ENCODE measurements at places on chromosomes 13 and 19.
A peak's percentile ranks its signal among the peaks of the same experiment; 100 is the strongest.

DNA sequence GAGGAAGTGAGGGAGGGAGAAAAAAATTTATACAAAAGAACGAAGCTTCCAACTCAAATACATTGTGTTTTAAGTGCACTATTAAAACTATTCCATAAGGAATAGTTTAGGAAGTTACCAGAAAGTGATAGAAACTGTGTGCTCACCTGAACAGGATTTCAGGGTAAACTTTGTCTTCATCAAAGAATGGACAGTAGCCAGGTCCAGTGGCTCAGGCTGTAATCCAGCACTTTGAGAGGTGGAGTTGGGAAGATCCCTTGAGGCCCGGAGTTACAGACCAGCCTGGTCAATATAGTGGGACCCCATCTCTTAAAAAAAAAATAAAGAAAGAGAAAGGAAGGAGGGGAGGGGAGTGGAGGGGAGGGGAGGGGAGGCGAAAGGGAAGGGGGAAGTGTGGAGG, 13.0 kb upstream of the CDADC1 start:
- no peaks in the 10 kb centered on the region for H3K4me1 ChIP-seq
- no peaks in the 10 kb centered on the region for H3K27me3 ChIP-seq

DNA sequence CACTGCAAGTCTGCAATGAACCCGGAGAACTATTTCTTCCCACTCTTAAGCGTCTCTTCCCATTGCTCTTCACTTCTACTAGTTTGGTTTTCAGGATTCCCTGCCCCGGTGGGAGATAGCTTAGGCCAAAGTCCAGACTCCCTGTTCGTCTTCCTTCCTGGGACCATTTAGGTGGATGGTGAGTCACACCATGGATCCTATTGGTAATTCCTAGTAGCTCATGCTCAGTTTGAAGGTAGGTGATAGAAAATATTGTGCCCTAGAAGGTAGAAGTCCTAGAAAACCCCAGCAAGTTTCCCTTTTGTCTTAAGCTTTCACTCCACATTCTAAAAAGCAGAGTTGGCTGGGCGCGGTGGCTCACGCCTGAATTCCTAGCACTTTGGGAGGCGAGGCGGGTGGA, 13.8 kb downstream of the CHAF1A start:
- DNase-seq: no peak
- H3K4me3 ChIP-seq: no peak overlapping the region
- no peaks in the 10 kb centered on the region for H3K27me3 ChIP-seq
- no peak overlapping the region for H3K27ac ChIP-seq

DNA sequence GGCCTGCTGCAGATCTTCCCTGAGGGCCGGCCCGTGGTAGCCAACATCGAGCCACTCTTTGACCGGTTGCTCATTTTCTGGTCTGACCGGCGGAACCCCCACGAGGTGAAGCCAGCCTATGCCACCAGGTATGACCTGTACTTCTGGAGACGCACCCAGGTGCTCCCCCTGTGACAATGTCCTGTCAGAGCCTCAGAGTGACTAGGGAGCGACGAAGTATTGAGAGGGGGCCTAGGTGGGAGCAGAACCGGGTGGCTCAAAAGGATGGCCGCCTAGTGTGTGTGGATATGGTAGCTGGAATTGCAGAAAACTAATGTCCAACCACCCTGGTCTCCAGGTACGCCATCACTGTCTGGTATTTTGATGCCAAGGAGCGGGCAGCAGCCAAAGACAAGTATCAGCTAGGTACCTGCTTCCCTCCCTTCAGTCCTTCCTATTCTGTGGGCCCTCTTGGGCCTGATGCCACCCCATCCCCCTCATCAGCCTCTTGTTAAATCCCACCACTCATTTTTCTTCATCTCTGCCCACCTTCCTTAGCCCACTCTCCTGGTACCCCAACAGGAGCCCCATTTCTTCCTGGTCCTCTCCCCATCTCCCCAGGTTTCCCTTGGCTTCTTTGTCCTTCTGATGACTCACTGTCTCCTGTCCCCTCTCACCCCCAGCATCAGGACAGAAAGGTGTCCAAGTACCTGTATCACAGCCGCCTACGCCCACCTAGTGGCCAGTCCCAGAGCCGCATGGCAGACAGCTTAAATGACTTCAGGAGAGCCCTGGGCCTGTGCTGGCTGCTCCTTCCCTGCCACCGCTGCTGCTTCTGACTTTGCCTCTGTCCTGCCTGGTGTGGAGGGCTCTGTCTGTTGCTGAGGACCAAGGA, 8.4 kb downstream of the EGLN2 start:
- H3K27ac ChIP-seq: no peak overlapping the region
- H3K27me3 ChIP-seq: no peaks in the 10 kb centered on the region
- peaks cover 12% of the 10 kb centered on the region for H3K4me1 ChIP-seq

DNA sequence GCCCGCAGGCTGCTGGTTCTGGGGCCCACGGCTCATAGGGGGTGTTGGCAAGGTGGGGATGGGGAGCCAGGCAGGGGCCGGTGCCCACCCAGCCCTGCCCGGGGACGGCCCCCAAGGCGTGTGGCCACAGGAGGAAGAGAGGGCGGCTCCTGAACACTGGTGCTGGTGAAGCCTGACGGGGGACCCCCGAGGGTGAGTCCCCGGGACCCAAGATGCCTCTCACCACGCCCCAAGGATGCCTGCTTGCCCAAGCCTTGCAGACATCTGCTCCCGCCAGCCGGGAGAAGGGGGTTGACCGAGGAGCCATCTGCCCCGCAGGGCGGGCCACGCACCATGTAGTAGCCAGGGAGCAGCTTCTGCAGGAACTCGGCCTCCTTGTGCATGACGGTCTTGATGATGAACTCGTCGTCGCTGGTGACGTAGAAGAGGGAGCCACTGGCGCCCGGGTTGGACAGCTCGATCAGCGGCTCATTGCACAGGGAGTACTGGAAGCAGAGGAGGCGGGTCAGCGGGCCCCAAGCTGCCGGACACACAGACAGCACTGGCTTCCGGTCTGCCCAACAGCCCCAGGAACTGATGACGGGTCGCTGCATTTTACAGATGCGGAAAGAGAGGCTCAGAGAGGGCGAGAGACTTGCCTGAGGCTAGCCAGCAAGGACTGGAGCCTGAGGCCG, 29.6 kb upstream of the CACTIN start:
- peak; percentile 2 for DNase-seq
- no peak overlapping the region for H3K4me3 ChIP-seq
- no peaks in the 10 kb centered on the region for H3K27me3 ChIP-seq
- no peaks in the 10 kb centered on the region for H3K36me3 ChIP-seq
- peaks cover 20% of the 10 kb centered on the region for H3K4me1 ChIP-seq
- peak overlapping the region; percentile 84 for H3K27ac ChIP-seq

GRCh38 chr19:44823373-44823698, 14.4 kb downstream of the BCAM start:
- no peaks in the 10 kb centered on the region for H3K36me3 ChIP-seq
- no peak overlapping the region for H3K4me3 ChIP-seq
- H3K27ac ChIP-seq: no peak overlapping the region
- no peaks in the 10 kb centered on the region for H3K4me1 ChIP-seq

- H3K27ac ChIP-seq: no peak overlapping the region
- H3K4me3 ChIP-seq: no peak overlapping the region
- no peaks in the 10 kb centered on the region for H3K4me1 ChIP-seq
- no peaks in the 10 kb centered on the region for H3K27me3 ChIP-seq
These were observed 16.3 kb downstream of the DPP9 start for GRCh38 chr19:4707322-4707721.

DNA sequence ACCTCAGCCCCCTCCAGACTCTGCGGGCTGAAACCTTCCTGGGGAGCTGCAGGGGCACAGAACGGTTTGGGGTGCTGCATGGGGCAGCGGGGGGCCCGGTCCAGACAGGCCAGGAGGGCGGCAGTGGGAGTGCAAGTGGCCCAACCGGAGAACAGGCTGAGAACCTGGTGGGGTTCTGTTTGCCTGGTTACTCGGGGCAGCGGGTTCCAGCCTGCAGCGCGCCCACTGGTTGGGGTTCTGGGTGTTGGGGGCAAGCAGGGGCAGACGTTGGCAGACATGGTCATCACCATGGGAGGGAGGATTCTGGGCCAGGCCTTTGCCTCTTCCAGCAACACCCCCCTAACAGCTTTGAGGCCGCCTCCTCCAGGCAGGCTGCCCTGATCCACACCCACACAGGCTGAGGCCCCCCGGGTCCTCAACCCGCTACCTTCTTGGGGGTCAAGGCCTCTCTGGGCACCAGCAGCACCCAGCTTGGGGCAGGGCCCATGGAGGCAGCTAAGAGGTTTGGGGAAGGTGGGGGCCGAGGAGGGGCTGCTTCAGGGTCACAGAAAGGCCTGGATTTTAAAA, at the start of gene PRR22:
Gene PRR22 (minus strand): TSS at position 166 of the 567 bp plus-strand sequence. CDS start 86 bp downstream, at position 80.
- H3K36me3 ChIP-seq: peaks cover 39% of the 10 kb centered on the region
- no peak for DNase-seq

DNA sequence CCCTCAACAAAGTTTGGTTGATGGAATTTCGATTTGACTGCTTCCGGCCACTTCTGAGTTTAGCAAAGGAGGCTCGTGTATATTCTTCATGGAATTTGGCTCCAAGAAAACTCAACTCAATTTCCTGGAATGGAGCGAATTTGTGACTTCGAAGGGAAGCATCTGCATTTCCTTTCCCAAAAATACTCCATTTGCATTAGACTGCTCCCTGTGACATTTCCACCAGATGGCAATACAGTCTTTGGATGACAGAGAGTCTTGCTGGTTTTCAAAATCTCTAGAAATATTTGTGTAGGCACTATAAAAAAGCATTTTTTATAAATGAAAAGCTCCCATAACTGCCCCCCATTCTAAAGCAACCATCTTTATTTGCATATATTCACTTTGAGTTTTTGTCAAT, 4.1 kb downstream of the C1QTNF9 start:
- H3K4me1 ChIP-seq: no peaks in the 10 kb centered on the region
- no peak overlapping the region for H3K27ac ChIP-seq
- DNase-seq: peak; percentile 31
- H3K4me3 ChIP-seq: no peak overlapping the region
- no peaks in the 10 kb centered on the region for H3K36me3 ChIP-seq

DNA sequence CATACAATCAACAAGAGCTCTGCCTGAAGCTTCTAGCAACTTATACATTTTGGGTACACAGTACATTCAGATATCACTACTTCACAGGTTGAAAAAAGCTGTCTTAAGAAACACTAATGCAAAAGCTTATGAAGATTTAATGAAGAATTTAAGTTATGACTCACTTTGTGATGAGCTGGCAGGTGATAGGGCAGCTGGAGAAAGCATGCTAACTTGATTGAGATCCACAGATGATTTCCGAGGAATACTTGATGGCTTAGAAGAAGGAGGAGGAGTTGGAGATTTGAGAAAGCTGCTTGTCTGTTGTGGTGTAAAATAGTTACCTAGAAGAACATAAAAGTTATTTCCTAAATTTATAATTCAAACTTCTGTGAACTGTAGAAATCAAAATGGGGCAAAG, 23.3 kb downstream of the EXOSC8 start:
- no peak overlapping the region for H3K27ac ChIP-seq
- peaks cover 39% of the 10 kb centered on the region for H3K36me3 ChIP-seq
- DNase-seq: peak; percentile 24

- peaks cover 7% of the 10 kb centered on the region for H3K4me1 ChIP-seq
- no peaks in the 10 kb centered on the region for H3K27me3 ChIP-seq
- H3K27ac ChIP-seq: no peak overlapping the region
- no peak overlapping the region for H3K4me3 ChIP-seq
- no peaks in the 10 kb centered on the region for H3K36me3 ChIP-seq
These were observed 930.8 kb downstream of the SLITRK5 start for GRCh38 chr13:88601949-88602348.

- no peaks in the 10 kb centered on the region for H3K4me1 ChIP-seq
- no peak overlapping the region for H3K4me3 ChIP-seq
- no peak for DNase-seq
These were observed 1139.3 kb downstream of the DIAPH3 start for GRCh38 chr13:59024434-59024833.

DNA sequence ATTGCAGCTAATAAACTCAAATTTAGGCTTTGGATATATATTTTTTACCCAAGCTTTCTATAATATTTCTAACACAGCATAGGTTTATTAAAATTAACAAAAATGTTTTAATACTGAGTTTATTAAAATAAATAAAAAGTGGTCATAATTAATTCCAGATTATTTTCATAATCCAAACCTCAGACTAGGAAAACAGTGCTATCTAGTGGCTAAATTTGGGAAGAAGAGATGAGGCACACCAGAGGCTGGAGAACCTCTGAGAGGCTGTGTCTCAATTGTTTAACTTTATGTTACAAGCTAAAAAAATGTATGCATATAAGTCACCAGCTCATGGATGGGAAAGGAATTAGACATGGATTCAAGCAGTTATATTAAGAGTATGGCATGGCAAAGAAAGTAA, 392.5 kb downstream of the DIAPH3 start:
- no peak overlapping the region for H3K4me3 ChIP-seq
- DNase-seq: peak; percentile 38
- H3K4me1 ChIP-seq: peaks cover 10% of the 10 kb centered on the region
- H3K36me3 ChIP-seq: no peaks in the 10 kb centered on the region
- H3K27ac ChIP-seq: no peak overlapping the region

Measured in PC-3 (cell line).